AG04450 (cell line): ENCODE measurements at places on chromosomes 3 and 15.

GRCh38 chr15:39860200-39860599 is 59.9 kb downstream of the GPR176 start:
- DNase-seq, result no peak

- no peak for DNase-seq
Observed at GRCh38 chr3:20809356-20809755, 623.4 kb upstream of the SGO1 start.

DNA sequence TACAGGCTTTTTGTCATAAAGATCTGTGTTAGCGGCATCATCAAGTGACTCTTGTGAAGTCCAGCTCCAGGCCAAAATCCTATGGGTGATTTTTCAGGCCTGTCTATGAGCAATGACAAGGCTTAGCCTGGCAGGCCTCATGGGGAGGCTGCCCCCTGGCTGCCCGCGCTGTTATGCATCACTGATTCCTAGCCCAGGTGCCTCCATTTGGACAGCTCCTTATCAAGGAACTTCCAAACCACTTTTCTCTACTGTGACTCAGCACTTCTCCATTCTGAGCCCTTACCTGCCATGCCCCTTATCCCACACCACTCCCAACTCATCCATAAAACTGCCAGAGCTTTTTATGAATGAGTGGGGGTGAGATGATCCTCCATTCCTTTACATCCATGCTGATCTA is 91.5 kb upstream of the C3orf80 start:
- DNase-seq, result no peak

DNA sequence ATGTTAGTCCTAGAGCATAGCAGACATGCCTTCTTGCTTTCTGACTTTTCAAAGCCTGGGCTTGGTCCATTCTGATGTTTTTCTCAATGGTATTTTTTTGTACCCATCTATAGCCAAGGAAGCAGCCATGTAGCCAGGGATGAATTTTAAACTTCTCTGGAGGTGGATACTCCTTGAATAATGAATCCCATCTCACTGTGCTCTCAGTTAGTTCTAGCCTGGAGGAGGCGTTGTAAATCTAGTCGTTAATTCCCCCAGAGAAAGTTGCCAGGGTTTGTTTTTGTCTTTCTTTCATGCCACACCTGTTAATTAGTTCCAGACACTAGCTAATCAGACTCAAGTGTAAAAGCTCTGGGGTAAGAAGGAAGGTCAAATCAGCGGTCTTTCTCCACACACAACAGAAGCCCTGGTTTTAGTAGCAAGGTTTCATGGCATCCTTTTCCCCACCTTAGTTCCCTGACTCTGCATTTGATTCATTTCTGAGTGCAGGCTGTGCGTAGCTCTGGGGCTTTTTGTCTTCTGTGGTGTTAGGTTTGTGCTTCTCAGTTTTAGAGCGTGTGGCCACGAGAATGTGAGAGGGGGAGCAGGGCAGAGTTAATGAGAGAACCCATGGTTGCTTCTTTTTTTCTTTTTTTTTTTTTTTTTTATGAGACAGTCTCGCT is 19.7 kb downstream of the PTPRG start:
- DNase-seq, result no peak
